Germinal center (tissue), 1 donor: ENCODE measurements at places on chromosomes 4 and X.

GRCh38 chr4:40200875-40201801 is 4.3 kb downstream of the RHOH start:
- peak; percentile 26 for DNase-seq

DNA sequence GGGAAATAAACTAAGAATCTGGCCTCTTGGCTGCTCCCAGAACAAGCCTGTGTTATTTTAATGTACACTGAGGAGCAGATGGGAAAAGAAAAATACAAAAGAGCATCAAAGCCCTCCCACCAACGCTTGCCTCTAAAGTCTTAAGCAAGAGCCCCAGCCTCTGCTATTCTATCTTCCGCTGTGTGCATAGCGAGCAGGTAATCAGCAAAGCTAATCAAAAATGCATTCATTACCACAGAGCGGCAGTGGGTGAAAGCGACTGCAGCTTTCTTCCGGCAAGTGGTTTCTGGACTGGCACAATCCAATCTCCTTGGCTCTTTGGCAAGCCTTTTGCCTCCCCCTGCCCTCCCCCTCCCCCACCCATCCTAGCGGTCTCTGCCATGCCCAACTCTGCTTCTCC is 13.5 kb upstream of the GRIA3 start:
- DNase-seq = no peak

DNA sequence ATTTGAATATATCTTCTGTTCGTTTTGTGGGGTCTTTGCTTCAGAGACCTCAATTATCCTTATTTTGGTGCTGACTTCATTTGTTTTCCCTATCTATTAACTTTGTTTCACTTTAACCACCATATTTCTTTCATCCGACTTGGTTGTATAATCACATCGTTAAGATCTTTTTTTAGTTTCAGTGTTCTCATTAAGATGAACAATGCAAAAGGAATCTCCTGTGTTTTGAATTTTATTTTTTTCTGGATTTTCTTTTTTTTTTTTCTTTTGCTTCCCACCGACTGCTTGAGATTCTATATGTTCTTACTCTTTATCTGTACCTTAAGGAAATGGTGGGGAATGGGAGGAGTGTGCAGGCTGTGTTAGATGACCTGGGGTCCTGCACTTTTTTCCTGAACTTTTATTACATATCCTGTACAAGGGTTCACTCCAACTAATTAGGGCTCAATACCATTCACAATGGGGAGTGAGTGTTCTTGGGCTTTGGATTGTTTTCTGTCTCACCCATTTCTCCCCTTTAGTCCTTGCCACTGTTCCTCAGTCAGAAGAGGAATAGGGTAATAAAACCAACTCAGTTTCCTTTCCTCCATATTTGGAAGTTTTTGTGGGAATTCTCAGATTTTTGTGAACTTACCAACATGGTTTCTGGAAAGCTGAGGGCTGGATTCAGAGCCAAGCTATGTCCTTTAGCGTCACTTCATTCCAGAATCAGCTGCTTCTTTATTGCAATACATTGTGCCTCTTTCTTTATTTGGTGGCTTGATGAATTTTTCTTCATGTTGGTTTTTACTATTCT is 43.2 kb upstream of the BMPR1B start:
- no peak for DNase-seq

DNA sequence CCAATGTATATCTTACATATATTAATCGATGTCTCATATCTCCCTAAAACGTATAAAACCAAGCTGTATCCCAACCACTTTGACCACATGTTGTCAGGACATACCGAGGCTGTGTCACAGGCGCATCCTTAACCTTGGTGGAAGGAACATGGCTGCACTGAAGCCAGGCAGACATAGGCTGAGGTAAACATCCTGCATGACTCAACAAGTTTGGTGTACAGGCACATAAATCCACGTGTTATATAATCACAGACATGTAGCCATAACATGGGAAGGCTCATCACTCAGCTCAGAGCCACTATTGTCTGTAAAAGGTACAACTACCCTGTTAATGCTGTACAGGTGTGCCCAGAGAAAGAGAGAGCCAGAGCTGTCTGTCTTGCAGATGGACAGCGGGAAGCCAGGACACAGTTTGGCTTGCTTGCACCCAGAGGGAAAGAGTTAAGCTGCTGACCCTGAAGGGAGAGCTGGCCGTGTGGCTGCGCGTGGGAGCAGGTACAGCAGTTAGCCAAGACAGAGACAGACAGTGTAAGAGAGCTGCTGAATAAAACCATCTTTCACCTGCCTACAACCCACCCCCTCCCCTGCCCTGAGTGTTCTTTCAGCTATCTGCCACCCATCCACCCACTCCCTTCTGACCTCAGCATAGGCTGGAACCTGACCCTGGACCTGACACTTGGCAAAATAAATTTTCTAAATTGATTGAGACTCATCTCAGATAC is 22.3 kb upstream of the ZBTB33 start:
- DNase-seq = no peak

DNA sequence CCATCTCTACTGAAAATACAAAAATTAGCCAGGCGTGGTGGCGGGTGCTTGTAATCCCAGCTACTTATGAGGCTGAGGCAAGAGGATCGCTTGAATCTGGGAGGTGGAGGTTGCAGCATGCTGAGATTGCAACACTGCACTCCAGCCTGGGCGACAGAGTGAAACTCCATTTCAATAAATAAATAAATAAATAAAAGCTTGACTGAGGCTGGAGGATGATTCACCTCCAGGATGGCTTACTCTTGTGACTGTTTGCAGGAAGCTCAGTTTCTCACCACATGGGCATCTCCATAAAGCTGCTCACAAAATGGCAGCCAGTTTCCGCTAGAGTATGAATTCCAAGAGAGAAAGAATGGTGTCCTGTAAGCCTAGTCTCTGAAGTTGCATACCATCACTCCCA is 191.7 kb upstream of the EDNRA start:
- no peak for DNase-seq
